ENCODE measurements at places on chromosomes 1 and 21.

GRCh38 chr21:31918250-31918775, 45.5 kb downstream of the HUNK start:
- no peak for DNase-seq
- no peak overlapping the region for H3K4me3 ChIP-seq
- H3K27me3 ChIP-seq: no peaks in the 10 kb centered on the region
- no peaks in the 10 kb centered on the region for H3K36me3 ChIP-seq

DNA sequence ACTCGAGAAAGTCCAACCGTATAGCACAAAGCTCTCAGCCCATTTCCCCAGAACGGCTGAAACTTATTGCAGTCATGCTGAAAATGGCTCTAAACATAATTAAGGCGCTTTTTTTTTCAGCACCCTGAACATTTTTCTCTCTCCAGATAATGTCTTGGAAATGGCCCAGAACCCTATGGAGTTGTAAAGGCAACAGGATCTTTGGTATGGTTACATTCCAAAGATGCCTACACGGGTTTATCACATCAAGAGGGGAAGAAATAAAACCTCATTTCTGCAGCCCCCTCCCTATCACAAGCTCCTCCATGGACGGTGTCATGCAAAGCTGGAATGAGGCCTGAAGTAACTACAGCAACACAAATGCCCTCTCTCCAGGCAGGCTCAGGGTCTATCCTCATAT, 126.4 kb upstream of the GALNT2 start:
- no peak for DNase-seq
- no peak overlapping the region for H3K27ac ChIP-seq
- no peak overlapping the region for H3K4me3 ChIP-seq
- no peaks in the 10 kb centered on the region for H3K4me1 ChIP-seq

DNA sequence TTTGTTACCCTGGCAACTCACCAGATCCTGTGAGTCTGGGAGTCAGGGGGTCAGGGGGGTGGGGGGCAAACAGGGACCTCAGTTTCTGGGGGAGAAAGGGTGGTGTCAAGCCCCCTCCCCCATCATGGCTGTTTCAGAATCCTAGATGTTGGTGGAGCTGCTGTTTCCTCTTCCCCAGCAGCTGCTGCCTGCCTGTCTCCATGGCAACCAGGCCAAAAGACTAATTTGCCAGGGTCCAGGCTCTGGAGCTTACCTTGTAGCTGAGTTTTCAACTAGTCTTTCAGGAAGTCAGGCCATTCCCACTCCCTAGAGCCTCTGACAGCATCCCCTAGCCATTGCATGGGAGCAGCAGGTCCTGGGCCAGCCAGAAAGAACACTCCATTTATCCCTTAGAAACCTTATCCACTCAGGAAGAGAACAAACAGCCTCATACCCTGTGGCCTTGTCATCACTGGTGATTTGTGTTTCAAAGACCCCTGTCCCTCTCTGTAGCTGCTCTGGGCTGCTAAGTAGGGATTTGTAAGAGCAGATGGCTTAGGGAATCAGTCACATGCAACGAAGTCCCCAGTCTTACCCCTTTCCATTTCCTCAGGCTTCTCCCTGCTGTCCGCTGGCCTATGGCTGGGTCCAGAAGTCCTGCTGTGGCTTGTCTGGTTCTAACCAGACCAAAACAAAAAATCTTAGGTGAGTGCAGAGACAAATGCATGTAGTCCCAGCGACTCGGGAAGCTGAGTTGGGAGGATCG, 21.5 kb upstream of the STMN1 start:
- H3K27me3 ChIP-seq: peaks cover 9% of the 10 kb centered on the region
- DNase-seq: no peak
- H3K27ac ChIP-seq: no peak overlapping the region

DNA sequence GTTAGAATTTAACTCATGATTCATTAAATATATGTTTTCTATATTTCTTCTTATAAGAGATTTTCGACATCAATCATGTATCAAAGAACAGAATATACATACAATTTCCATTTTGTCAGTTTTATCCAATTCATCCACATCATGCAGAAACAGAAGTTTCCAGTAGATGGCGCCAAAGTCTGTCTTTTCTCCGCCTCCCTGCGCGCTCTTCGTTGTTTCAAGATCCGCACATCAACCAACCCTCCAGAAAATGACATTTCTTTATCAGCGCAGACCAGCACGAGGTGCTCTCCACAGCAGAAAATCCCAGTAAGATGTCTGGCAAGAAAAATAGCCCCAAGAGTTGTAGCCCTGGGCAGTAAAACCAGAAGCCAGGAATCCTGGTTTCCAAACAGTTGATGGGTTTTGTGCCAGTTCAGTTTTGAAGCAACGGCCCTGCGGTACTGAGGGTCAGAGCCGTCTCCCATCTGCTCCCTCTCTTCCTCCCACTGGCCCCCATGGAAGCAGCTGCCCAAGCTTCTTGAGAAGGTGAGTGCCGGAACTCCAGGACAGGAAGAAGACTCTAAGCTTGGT, 38.6 kb upstream of the GPR137B start:
- H3K27me3 ChIP-seq: peaks cover 2% of the 10 kb centered on the region
- H3K4me1 ChIP-seq: peaks cover 4% of the 10 kb centered on the region
- H3K36me3 ChIP-seq: no peaks in the 10 kb centered on the region
- DNase-seq: peak; percentile 63

DNA sequence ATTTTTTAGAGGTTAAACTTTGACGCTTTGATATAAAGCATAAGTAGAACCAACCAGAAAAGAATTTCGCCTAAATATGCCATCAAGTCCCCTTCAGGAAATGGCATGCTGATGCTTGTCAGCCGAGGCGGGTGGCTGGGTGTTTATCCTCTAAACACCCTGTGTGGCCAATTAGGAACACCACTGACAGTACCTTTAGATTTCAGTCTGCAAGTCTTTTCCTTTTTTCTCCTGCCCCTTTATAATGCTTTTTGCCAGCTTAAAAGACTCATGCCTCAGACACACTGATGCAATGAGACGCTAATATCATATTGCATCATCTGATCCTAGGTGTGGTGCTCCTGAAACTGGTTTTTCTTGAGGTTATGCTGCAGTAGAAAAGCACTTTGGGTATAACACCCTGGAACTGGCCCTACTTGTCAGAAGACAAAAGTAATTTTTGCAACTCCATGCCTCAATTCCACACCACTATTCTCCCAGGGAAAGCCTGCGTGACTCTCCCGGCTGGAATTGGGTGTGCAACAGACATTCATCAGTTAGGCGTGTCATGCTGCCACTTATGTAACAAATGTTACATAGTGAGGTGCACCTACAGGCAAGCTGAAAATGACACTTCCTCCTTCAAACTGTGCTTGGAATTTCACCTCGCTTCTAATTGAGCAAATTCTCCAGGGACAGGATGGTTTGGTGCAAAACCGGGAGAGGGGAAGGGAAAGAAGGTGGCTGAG, 2.0 kb upstream of the RCC2 start:
- no peak for DNase-seq
- H3K4me1 ChIP-seq: peaks cover 28% of the 10 kb centered on the region
- peaks cover 10% of the 10 kb centered on the region for H3K36me3 ChIP-seq

DNA sequence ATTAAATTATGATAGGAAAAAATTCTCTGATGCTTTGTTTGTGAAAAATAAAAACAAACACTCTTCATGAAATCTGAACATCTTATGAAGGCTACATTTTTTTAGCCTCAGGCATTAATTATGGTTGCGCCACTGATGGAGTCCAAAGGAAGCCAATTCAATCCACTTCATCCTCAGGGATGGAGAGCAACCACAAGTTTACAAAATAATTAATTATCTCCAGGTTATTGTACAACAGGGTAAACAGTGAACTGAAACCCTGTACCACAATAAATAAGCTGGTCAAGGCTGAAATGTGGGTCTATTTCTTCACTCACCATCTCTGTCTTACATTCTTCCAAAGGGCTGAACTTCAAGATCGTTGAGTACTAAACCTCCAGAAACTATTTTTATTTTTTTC, 49.2 kb downstream of the MRPL39 start:
- H3K36me3 ChIP-seq: peaks cover 21% of the 10 kb centered on the region
- peaks cover 71% of the 10 kb centered on the region for H3K4me1 ChIP-seq
- DNase-seq: no peak
- peak overlapping the region; percentile 47 for H3K27ac ChIP-seq
- no peaks in the 10 kb centered on the region for H3K27me3 ChIP-seq

DNA sequence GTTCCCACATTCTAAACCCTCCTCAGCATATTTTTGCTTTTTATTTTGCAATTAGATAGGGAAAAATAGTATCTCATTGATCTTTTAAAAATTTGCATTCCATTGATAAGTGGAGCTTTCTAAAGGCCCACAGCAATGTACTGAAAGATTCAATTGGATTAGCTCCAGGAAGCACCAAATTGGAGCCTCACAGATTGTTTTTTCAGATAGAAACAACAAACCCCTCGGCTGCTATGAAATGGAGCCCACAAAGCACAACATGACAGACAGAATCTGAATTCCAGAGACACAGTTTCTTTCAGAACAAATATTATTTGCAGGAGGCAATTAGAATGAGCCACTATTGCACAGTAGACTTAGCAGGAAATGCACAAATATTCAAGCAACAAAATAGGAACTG, 58.9 kb upstream of the KIF26B start:
- DNase-seq: no peak
- no peaks in the 10 kb centered on the region for H3K4me1 ChIP-seq
- no peak overlapping the region for H3K4me3 ChIP-seq
- no peak overlapping the region for H3K27ac ChIP-seq
- H3K27me3 ChIP-seq: no peaks in the 10 kb centered on the region

DNA sequence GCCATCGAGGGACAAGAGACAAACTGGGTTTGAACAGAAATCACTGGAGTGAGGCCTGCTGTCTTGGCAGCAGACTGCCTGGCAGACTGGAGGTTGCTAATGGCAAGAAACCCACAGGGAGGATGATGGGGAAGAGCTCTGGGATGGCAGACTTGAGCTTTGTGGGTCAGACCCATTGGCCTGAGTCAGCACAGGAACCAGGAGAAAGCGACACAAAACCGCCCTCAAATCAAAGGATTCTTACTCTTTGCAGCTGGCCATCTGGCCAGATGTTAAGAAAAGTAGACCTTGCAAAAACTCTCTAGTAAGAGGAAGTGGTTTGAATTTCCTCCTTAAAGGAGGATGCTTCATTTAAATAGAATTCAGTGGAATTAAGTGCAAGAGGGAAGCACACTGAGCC, 195.2 kb upstream of the JUN start:
- H3K27ac ChIP-seq: no peak overlapping the region
- no peak for DNase-seq
- H3K36me3 ChIP-seq: no peaks in the 10 kb centered on the region
- peaks cover 7% of the 10 kb centered on the region for H3K4me1 ChIP-seq
- no peaks in the 10 kb centered on the region for H3K27me3 ChIP-seq
- H3K4me3 ChIP-seq: no peak overlapping the region

DNA sequence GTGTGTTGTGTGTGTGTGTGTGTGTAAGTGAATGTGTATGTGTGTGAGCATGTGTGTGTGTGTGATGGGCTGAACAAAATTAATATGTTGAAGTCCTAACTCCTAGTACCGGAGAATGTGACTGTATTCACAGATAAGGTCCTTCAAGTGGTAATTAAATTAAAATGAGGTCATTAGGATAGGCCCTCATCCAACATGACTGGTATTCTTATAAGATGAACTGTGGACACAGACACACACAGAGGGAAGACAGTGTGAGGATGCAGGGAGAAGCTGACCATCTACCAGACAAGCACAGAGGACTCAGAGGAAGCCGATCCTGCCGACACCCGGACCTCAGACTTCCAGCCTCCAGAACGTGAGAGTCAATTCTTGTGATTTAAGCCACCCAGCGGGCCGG, 91.2 kb upstream of the PGBD5 start:
- H3K36me3 ChIP-seq: no peaks in the 10 kb centered on the region
- DNase-seq: no peak

- DNase-seq: no peak
- H3K4me3 ChIP-seq: no peak overlapping the region
- H3K36me3 ChIP-seq: no peaks in the 10 kb centered on the region
- no peaks in the 10 kb centered on the region for H3K4me1 ChIP-seq
- no peak overlapping the region for H3K27ac ChIP-seq
Observed at GRCh38 chr1:220966041-220966440, 86.8 kb downstream of the HLX start.

GRCh38 chr1:32539584-32540571, 651 bp downstream of the ZBTB8A start:
- H3K4me3 ChIP-seq: peak overlapping the region; percentile 75
- peak overlapping the region; percentile 28 for H3K27ac ChIP-seq
- peaks cover 71% of the 10 kb centered on the region for H3K27me3 ChIP-seq
- peaks cover 10% of the 10 kb centered on the region for H3K4me1 ChIP-seq
- H3K36me3 ChIP-seq: no peaks in the 10 kb centered on the region

DNA sequence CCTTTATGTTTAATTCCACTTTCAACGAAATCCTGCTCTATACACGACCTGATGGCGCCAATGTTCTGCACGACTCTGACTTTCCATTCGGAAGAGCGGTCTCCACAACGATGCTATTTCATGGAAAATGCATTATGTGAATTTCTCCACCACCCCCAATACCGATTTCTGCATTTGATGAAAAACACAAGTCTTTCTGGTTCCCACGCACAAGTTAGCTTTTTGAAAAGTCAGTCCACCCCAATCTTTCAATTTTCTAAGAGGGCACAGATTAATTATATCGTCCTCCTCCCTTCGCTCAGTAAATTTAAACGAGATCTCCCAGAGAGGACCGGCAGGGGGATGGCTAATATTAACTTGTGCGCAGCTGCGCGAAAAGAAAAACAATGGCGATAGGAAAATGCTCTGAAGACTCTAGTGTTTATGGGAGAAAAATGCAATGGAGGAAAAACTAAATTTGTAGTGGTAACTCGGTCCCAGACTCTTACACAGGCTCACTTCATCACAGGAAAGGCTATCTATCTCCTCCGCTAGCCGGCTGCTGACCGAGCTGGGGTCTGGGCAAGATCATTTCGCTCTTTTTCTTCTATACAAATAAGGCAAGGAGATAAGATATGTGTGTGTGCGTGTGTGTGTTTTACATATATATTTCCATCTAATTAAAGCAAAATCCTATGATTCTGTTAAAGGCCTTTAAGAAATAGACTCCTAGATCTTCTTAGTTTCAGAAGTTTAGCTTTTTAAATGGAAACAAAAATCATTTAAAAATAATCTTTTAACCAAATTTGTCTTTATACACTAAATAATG, 1.2 kb upstream of the LHX8 start:
- no peak overlapping the region for H3K27ac ChIP-seq
- DNase-seq: no peak
- H3K4me1 ChIP-seq: peaks cover 12% of the 10 kb centered on the region
- H3K27me3 ChIP-seq: peaks cover 91% of the 10 kb centered on the region
- no peak overlapping the region for H3K4me3 ChIP-seq

DNA sequence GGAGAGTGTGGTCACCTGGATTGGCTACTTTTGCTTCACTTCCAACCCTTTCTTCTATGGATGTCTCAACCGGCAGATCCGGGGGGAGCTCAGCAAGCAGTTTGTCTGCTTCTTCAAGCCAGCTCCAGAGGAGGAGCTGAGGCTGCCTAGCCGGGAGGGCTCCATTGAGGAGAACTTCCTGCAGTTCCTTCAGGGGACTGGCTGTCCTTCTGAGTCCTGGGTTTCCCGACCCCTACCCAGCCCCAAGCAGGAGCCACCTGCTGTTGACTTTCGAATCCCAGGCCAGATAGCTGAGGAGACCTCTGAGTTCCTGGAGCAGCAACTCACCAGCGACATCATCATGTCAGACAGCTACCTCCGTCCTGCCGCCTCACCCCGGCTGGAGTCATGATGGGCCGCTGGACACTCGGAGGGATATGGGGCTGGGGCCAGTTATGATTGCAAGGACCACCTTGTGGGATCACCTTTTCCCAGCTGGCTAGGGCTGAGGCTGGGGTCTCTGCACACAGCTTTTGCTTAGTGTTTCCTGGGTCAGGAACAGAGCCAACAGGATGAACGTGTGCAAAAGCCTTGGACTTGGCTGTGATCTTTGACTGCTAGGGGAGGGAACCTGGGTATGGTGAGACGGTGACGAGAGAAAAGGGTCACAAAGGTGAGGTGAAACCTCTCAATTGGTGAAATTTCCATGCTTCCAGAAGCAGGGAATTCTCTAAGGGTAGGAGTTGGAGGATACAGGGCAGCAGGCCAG, 4.3 kb upstream of the GNAI3 start:
- H3K27ac ChIP-seq: no peak overlapping the region
- H3K4me3 ChIP-seq: no peak overlapping the region
- no peaks in the 10 kb centered on the region for H3K27me3 ChIP-seq
- peaks cover 24% of the 10 kb centered on the region for H3K4me1 ChIP-seq
